ENCODE measurements at places on chromosomes 11 and 22.

GRCh38 chr11:61691380-61692156, 11.4 kb downstream of the DAGLA start:
- no peak for DNase-seq

GRCh38 chr22:37112084-37112728, 2.7 kb upstream of the TMPRSS6 start:
- DNase-seq: no peak

GRCh38 chr11:33521384-33521783, 179.2 kb downstream of the C11orf91 start:
- DNase-seq: no peak

DNA sequence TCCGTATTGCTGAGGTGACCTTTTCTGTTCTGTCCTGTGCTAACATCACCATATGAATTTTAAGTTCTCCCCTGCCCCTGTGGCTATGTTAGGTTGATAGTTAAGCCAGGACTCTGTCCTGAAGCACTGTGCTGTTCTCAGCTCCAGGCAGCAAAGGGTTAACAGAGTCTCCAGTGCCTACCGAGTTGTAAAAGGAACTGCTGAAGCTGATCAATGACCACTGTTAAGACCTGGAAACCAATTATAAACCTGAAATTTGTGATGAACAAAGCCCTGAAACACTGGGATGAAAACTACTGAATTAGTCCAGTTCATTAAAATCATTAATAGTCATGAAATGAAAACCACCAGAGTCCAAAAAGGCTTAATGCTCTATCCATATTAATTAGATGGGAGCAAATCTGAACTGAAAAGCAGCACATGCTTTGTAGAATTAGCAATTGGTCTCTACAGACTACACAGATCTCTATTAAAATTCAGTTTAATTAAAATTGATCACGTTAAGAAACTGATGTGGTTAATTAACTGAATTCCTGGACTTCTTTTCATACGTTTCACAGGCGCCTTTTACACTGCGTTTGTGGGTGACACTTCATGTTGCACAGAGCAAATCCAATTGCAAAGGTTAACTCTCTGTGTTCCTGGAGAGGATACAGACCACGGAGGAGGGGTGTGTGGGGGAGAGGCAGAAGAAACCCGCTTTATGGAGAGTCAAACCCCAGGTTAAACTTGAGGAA, 188.5 kb upstream of the MPPED2 start:
- no peak for DNase-seq

DNA sequence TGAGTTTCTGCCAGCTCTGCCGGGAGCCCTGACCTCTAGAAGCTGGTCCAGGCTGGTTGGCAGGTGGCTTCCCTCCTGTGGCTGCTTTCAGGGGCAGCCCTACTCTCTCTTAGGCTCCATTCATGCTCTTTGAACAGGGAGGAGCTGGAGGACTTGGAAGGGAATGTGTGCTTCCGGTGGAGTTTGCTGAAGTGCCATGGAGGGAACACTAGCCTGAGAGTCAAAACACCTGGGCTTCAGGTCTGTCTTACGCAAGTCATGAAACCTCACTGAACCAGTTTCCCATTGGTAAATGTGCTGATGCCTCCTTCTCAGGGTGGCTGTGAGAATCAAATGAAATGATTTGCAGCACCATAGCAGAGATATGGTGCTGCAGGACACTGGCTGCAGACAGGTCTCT, 224.5 kb downstream of the KIRREL3 start:
- no peak for DNase-seq

DNA sequence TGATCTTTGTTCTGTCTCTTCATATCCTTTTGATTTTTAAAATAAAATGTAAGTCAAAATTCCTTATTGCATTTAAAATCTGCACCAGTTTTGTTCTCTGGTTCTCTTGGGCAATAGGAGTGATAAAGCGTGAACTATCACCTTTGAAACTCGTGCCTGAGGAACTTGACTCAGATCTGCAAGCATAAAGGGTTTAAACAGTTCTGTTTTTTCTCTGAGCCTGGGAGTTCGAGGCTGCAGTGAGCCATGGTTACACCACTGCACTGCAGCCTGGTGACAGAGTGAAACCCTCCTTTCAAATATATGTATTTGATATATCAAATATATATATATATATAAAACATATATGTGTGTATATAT, 38.9 kb upstream of the CLMP start:
- no peak for DNase-seq

DNA sequence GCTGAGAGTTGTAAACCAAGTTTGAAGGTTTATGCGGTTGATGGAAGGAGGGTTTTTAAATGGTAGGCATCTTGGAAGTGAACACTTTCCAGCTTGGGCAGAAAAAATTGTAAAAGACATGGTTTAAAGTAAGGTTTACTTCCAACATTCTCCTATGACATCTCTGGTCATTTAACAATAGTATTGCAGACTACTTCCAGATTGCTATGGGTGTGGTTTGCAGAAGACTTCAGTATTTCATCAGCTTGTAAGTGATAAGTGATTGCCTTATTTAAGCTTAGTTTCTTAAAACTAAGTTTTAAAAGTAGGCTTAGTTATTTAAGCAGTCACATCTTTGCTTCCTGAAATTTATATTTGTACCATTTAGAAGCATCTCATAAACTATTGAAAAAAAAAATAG, 7.2 kb upstream of the STT3A start:
- DNase-seq: no peak

DNA sequence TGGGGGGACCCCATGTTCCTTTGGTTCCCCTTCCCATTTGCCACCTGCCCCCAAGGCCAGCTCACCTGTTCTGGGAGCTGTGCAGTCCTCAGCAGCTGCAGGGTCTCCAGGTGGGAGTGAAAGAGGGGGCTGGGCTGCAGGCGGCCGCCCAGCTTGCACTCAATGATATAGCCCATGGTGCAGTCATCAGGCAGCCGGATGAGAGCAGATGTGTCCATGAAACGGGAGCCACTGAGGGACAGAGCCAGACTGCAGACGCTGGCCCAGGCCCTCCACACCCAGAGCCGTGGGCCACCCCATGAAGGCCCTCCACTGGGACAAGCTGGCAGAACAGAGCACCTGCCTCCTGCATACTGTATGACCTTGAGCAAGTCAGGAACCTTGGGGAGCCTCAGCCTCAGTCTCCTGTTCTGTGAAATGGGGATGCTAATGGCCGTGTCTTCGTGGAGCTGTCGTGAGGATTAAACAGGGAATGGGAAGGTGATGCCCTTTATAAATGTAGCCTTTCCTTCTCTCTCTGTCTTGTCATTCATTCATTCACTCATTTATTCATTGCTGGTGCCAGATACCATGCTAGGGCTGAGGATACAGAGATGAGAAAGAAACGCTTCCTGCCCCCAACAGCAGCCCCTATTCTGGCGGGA, 11.6 kb downstream of the MFNG start:
- no peak for DNase-seq

- no peak for DNase-seq
These were observed 1525.6 kb upstream of the RAG2 start for GRCh38 chr11:38123673-38124072.

GRCh38 chr11:40149721-40150120, 1309.7 kb downstream of the LRRC4C start:
- no peak for DNase-seq

GRCh38 chr11:2187280-2187707, 15.7 kb upstream of the TH start:
- no peak for DNase-seq

GRCh38 chr22:49962012-49962750, 1.6 kb downstream of the PIM3 start:
- peak; percentile 75 for DNase-seq

DNA sequence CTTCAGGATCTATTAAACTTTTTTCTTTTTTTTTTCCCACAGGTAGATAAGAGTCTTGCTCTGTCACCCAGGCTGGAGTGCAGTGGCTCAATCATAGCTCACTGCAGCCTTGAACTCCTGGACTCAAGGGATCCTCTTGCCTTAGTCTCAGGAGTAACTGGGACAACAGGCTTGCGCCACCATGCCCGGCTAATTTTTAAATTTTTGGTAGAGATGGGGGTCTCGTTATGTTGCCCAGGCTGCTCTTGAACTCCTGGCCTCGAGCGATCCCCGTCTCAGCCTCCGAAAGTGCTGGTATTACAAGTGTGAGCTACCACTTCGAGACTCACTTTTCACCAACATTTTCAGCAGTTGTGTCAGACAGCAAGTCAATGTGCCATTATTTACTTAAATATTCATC, 962 bp downstream of the SIRT3 start:
- DNase-seq: no peak

- DNase-seq: no peak
These were observed 260.6 kb downstream of the CNTN5 start for GRCh38 chr11:99281331-99281730.

GRCh38 chr11:107752949-107753822, 41.3 kb upstream of the SLN start:
- DNase-seq: no peak

DNA sequence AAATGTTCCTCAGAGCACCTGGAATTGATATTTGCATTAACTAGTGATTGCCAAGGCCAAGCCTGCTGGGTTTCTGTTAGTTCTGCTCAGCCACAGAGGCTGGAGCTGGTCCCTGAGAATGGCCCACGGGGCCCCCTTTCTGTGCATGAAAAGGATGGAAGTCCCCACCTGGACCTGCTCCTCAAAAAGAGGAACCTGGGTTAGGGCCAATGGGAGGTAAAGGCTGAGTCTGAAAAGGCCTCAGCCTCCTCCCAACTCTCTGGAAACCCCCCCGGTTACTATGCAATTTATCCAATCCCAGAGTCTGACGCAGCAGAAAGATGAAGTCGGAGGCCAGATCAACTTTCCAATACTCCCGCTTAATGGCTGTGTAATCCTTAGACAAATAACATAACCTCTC, 6.8 kb upstream of the CREB3L1 start:
- DNase-seq: no peak

DNA sequence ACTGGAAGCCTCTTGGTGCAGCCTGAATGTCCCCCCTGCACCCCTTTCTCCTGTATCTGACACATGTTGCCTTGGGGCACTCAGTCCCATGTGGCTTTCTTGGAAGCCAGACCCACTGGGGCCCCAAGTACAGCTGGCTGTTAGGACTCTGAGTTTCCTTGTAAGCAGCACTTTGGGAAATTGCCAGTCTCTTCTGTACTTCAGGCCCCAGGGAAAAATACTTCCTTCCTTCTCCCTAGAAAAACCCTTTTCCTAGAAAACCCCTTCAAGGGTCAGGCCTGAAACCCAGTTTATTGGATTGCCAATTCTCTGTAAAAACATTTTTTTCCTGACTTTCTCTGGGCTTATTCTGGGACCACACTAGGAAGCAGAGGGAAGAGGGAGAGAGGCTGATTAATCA, 360.3 kb downstream of the TENM4 start:
- no peak for DNase-seq

DNA sequence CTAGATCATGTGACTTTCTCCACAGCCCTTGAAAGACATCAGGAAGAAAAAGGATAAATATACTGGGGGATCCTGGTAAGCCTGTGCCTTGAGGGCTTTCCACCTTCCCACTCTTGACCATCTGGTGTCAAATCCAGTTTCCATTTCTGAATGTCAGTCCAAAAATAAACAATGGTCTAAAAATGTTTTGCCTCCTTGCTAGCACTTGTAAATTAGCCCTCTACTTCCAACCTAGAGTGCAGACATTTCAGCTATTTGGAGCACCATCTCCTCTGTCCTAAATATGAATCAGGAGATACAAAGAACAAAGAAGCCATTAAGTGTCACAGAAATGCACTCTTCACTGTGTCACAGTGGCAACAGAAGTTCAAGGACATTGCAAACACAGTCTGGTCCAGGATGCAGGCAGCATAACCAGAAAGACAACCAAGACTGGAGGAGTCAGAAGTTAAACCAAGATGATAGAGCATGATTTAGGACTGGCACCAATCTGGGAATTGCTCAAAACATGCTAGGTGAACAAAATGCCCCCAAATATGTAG, 88.1 kb downstream of the CCDC34 start:
- no peak for DNase-seq

DNA sequence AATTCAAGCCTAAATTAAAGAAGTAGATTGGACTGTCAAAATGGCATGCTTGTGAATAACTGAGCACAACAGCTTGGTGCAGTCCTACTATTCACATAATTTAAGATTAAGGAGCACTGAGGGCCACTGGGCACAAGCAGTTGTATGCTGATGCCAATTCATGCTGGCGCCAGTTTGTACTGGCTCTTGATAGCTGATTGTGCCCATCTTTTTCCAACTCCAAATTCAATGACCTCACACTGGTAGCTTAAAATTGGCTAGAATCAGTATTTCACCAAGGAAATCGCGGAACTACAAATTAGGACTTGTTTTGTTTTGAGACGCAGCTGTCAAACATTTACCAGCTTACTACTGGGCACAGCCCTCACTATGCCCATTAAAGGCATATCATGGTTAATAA, 969.2 kb downstream of the JRKL start:
- no peak for DNase-seq

GRCh38 chr11:10696468-10697322, 3.1 kb upstream of the IRAG1 start:
- DNase-seq: no peak

DNA sequence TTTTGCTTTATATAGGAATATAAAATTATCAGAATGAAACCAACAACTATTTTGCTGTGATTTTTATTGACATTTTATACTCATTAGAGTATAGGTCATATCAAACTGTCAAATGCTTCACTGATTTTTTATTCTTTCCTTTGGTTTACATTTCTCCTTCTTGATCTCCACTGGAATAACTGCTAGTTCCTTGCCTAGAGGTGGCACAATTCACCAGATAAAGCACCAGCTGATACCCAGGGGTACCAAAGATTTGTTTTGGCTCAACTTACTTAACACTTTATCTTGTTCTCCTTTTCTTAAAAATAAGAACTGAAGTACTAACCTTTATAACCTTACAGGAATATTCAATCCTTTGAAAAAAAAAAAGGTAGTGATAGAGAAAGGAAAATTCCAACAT, 725.1 kb upstream of the CHORDC1 start:
- DNase-seq: no peak

DNA sequence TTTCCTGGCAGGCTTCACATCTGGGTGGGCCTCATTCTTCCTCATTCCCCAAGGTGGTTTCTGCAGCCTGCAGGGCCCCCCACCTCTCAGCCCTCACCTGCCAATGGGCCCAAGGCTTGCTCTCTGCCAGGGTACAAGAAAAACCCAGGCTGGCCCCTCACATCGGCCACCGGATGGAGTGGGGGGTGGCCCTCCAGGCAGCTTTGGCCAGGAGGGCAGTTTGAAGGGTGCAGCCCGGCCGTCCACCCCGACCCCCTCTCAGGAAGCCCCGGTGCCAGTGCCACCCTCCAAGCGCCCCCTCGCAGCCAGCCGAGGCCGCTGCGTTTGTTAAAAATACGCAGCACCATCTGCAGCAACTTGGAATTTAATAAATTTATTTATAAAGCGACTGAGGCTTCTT, 196.7 kb downstream of the CTTN start:
- DNase-seq: no peak

GRCh38 chr11:57786436-57786835, 24.8 kb downstream of the CTNND1 start:
- DNase-seq: no peak
